Stimulated activated memory B cell treated with anti-CD40 and anti-IgM and Interleukin-4, amounts not matched to agents 10 μg/mL and 1 μg/mL and 100 μg/mL, for 72 hours (primary cell): ENCODE measurements at places on chromosomes 3 and 15.

GRCh38 chr15:55289011-55289745 lies 435 bp downstream of the RAB27A start:
- ATAC-seq, result peak; percentile 67

DNA sequence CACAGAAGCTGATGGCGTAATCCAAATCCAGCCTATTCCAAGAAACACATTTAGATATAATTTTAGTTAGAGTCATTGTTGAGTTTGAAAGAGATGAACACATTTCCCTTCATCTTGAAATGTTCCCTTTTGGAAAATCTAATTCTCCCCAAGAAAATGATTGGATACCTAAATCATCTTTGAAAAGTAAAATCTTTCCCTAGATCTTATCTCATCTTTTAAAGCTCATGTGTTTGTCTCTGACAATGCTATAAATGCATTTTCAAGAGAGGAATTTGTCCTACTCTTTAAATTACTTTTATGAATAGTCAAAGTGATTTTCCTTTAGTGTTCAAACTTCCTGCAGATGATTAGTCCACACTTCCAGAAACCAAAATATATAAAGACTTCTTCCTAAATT lies 82.6 kb upstream of the CNTN6 start:
- no peak for ATAC-seq

- ATAC-seq, result no peak
Observed at GRCh38 chr3:141413391-141413790, 45.1 kb downstream of the ZBTB38 start.

GRCh38 chr3:128603811-128604775 lies 46.5 kb downstream of the RPN1 start:
- no peak for ATAC-seq

DNA sequence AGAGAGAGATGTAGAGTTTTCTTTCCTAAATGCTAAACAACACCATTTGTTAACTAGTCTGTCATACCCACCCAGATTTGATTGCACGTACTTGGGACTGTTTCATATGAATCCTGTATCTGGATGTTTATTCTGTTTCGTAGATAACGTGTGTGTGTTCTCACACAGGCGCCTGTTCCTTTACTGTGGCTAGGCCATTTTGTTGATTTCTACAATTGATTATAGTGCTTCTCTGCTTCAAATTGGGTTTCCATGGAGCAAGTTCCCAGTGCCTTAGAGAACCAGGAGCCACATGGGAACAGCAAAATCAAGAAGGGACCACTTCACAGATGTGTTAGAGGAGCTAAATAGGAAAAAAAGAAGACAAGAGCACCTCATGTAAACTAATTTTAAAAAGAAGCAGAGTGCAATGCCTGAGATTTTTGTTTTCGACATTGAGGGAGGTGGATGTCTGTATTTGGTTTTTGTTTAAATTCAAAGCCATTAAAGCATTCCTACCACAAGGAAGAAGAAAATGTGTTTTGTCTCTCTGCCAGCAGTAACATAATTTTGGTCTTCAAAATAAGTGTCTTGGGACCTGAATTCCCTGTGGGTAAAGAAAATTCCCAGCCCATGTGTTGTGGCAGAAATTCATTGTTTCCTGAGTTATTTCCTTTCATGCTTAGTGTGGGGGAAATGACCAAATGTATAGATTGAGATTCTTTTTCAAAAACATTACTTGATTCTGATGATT lies 424.0 kb upstream of the C2CD4B start:
- no peak for ATAC-seq

- ATAC-seq, result no peak
Observed at GRCh38 chr3:115369021-115369420, 221.9 kb upstream of the ZBTB20 start.

- no peak for ATAC-seq
Observed at GRCh38 chr3:101680466-101680865, 3.5 kb upstream of the ZBTB11 start.

GRCh38 chr3:9703736-9704346 lies at the start of gene CPNE9:
Gene CPNE9, plus strand, starts transcription at chr3:9703833. Its CDS starts 164 bp downstream, at chr3:9703997.
- peak; percentile 50 for ATAC-seq

DNA sequence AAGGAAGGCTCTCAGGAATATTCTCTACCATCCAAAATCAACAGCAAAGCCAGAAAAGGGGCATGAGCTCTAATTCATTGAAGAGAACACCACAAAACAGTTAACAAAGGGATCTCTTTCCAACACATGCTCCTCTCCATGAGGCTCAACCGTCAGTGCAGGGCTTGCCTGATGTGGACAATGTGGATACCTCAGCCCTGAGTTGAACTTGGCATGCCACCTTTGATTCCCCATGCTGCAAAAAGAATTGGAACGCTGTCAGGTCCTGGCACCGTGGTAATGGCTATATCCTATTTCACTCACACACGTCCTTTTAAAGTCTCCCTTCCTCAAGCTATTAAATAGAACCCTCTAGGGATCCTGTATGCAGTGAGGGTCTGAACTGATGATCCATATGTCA lies 30.7 kb upstream of the IP6K2 start:
- ATAC-seq, result no peak

DNA sequence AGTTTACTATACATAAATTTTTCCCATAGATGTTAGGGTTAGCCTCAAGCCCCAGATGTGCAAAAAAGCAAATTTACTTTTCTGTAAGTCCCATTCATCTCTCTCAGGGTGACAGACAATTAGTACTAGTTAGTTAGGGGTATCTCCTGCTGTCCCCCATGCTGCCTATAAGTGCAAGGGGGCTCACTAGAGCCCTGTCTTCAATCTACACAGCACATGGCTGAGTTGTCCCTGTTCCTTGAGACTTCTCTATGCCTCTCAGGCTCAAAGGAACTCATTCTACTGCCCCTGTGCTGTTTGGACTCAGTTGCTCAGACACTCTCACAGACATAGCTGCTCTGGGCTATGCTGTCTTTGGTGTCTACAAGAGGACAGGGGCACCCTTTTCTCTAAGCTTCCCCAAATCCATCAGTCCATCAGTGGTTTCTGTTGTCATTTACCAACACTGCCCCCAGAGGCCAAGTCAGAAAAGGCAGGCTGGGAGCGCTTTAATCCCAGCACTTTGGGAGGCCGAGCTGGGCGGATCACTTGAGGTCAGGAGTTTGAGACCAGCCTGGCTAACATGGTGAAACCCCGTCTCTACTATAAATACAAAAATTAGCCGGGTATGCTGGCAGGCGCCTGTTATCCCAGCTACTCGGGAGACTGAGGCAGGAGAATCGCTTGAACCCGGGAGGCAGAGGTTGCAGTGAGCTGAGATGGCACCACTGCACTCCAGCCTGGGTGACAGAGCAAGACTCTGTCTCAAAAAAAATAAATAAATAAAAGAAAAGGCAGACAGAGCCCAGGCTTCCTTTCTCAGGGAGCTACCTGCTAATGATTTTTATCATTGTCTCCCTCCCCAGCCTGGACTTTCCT lies 31.4 kb upstream of the PRTG start:
- peak; percentile 18 for ATAC-seq

GRCh38 chr15:50857763-50858162 lies 50.7 kb upstream of the AP4E1 start:
- no peak for ATAC-seq

GRCh38 chr3:23864931-23865330 lies 51.9 kb downstream of the NKIRAS1 start:
- ATAC-seq, result no peak

GRCh38 chr3:114447545-114447944 lies 153.7 kb downstream of the TIGIT start:
- peak; percentile 63 for ATAC-seq

- ATAC-seq, result no peak
Observed at GRCh38 chr15:63134245-63134985, 12.8 kb downstream of the LACTB start.
